ENCODE measurements at places on chromosomes 5 and 9.

DNA sequence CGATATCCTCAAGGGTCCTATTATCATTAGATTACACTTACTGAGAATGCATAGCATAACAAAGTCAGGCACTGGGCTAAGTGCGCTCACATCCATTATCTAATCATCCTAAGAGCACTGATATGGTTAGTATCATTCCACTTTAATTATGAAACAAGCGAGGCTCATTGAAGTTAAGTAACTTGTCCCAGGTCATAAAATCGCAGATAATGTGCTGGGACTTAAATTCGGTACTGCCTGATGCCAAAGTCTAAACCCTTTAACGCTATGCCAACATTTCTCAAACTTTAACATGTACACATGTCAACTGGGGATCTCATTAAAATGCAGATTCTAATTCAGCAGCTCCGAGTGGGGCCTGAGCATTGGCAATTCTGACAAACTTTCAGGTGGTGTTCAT, 204.7 kb downstream of the PTTG1 start:
- DNase-seq = no peak

- DNase-seq = no peak
These were observed 624.1 kb downstream of the ISL1 start for GRCh38 chr5:52007230-52007858.

DNA sequence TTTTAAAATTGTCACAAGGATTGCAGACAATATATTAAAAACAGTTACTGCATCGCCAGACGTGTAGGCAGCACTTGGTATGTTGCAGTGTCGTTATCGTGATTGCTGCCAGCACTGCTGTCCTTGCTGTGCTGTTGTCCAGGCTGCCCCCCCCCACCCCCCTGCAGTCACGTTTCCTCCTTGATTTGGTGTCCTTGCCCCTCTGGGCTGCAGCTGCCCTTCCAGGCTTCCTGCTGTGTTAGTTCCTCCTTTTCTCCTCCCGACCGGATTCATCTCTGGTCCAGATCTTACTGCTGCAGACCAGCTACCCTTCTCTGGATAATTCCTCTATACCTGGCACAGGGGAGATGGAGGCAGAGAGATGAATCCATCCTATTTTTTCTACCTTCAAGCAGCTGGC, 298.9 kb downstream of the TRIM32 start:
- DNase-seq = no peak

DNA sequence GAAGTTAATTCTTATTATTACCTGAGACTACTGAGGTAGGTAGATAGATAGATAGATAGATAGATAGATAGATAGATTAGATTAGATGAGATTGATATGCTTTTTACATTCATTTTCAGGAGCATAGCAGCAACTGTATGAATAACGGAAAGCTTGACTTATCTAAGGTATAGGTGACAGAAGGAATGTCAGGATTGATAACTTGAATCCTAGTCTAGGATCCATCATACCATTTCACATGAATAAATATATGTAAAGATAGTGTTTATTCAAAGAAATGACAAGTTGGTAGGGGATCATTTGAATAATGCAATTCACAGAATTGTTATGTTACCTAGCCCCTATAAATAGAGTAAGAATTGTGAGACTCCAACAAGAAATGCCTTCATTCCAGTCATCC, 1008.2 kb downstream of the CDH12 start:
- DNase-seq = no peak

DNA sequence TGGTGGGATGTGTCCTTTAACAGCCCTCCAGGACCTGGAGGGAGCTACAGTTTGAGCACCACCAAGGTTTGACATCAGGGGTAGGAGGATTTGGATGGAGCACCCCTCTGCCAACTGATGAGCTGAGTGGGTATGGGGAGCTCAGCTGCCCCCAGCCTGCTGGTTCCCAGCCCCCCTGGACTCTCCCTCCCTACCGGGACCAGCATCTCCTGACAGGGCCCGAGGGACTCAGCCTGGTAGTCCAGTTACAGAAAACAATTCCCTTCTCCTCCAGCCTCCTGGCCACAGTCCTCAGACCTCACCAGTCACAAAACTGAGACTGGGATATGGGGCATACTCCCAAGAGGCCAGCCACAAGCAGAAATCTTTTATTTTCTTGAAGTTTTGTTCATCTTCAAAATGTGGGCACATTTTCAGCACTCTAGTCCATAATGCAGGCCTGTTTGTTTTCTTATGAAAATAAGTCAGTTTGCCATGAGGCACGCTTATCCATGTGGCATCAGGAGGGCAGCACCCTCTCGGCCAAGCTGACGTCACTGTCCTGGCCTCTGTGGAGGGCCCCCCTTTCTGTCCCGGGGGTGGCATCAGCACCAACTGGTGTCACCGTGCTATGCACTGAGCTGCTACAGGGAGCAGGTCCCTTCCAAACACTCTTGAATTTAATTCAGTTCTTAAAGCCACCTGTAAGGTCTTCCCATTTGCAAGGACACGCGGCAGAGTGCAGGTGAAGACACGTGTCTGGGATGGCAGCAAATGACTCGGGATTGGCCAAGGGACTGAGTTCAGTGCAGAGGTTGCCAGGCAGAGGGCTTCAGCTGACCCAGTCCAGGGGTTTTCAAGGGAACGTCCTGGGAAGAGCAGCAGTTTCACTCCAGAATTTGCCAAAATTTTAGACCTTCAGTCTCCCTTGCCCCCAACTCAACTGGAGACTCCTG, 187.6 kb downstream of the GADD45G start:
- no peak for DNase-seq

GRCh38 chr5:180742727-180743126, 2.9 kb upstream of the OR2Y1 start:
- DNase-seq = no peak

DNA sequence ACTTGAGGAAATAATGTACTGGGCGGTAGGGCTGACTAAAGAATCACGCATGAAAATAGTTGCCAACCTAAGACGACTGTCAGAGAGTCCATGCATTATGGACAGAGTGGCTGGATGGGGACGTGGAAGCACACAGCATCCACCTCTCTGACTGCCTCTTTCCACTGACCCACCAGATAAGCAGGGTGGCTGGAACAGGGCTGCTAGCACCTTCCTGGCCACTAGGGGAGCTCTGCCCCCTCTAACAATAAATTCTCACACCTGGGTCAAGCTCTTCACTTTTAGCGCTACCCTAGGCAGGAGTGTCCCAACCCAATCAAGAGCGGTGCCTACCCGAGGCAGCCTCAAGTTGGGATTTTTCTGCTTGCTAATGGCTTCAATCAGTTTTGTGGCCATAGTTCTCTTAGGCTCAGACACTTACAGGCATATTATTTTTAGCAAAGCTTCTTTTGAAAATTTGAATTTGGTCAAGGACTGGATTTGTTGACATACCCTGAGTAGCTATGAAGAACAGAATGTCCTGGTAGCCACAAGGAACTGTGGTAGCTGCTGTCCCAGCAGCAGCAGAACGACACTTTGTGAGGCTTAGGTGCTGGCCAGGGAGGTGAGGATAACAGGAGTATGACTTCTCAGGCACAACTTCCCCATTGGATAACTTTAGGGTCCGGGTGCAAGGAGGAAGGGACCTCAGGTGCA, 6.9 kb upstream of the TPM2 start:
- DNase-seq = peak; percentile 48

GRCh38 chr5:172082180-172082579, 75.7 kb upstream of the FBXW11 start:
- DNase-seq = no peak

DNA sequence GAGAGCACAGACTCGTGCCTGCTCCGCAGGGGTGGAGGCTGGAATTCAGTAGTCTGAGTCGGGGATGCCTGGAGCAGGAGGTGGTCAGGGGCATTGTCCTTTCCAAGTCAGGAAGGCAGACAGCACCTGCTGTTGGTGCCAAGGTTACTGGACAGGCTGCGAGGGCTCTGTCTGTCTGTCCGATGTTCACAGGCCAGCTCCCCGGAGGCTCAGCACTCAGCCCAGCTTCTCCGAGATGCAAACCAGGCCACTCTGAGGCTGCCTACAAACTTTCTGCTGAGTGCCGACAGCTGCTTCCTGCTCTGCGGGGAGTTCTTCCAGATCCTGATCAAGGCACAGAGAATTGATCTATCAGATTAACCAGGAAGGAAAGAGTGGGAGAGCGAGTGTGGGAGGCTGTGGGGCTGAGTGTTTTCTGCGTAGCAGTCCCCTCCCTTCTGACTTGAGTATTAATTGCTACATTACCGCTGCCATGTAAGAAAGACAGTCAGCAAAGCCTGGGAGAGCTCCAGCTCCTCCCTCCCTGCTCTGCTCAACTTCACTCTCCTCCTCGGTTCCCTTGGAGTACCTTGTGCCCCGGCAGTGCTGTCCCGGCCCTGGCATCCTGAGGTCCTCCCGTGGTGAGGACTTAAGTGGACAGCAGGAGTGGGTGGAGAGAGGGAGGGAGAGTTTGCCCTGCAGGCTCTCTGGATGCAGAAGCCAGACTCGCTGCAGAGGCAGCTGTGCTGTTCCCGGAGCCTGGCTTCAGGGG, 36.0 kb downstream of the KCNMB1 start:
- no peak for DNase-seq

DNA sequence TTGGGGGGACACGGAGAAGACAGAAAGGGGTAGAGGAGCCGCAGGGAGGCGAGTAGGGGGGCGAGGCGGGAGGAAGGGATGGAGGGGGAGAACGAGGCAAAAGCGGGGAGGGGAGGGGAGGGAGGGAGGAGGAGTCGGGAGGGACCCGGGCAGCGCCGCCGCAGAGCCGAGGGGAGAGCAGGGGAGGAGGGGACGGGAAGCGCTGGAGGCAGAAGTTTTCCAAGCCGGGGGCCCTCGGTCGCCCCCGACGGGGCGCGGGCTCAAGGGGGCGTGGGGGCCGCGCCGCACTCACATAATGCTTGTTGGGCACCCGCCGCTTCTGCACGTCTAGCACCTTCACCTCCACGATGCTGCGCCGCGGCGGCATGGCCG, 353 bp downstream of the SH3PXD2B start:
- no peak for DNase-seq

DNA sequence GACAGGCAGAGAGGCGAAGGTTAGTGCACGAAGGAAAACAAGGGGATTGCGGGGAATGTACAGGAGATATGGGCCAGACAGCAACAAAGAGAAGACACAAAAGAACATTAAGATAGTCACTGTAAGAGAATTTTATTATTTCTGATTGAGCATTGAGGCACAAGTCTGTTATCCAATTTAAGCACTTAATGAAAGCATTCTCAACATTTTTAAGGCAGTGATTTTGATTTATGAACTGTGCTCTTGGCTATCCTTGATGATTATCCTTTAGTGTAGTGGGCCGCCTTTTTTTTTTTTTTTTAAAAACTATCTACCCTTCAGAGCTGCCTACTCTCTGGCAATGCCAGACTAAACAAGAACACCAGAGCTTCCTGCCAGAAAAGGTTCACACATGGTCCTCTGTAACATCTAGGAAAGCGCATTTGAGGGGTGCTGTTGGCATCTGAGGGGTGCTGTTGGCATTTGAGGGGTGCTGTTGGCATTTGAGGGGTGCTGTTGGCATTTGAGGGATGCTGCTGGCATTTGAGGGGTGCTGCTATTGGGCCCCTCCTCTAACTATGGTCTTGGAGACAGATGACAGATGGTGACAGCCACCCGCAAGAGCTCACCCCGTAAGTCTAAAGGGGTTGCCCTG, 3.0 kb downstream of the DAP start:
- no peak for DNase-seq

DNA sequence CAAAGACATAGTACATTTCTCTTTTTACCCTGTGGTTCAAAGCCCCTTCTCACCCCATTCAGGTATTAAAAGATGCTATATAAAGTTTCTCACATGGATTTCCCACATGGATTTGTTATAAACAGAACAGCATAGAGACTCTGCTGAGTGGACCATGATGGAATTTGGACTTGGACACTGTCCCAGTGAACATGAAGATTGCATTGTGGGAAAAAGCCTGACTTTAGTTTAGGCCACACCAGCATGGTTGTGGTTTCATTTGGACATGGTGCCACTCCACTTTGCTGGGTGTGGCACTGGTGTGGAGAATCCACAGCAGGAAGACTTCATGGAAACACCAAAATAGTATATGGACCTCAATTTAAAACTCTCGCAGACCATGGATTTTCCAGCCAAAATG, 124.6 kb downstream of the ARHGAP26 start:
- DNase-seq = no peak

DNA sequence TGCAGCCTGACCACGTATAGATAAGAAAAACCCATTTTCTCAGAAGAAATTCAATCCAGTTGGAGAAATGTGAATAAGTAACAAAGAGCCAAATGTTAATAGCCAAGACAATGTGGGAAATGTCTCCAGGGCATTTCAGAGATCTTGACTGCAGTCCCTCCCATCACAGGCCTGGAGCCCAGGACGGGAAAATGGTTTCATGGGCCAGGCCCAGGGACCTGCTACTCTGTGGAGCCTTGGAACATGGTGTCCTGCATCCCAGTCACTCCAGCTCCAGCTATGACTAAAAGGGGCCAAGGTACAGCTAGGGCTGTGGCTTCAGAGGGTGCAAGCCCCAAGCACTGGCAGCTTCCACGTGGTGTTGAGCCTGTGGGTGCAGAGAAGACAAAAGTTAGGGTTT, 490.0 kb downstream of the CYLC2 start:
- no peak for DNase-seq

DNA sequence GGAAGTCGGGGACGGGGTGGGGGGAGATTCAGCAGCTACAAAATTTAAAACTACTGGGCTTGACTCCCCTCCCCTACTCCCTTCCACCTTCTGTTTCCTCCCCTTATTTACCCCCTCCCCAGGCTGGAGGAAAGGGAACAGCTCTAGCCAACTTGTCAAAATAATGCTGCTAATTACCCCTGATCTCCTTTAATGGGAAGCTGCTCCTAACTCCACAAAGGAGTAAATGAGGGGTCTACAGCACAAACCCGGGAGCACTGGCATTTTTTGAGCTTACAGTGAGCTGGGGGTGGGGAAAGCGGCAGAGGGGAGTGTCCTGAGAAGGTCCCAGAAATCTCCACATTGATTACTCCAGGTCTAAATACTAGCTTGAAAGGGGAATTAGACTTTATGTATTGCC, 3.1 kb downstream of the PTCH1 start:
- no peak for DNase-seq

Measured in HL-60 (cell line).